ENCODE measurements at places on chromosomes 6 and 20.

DNA sequence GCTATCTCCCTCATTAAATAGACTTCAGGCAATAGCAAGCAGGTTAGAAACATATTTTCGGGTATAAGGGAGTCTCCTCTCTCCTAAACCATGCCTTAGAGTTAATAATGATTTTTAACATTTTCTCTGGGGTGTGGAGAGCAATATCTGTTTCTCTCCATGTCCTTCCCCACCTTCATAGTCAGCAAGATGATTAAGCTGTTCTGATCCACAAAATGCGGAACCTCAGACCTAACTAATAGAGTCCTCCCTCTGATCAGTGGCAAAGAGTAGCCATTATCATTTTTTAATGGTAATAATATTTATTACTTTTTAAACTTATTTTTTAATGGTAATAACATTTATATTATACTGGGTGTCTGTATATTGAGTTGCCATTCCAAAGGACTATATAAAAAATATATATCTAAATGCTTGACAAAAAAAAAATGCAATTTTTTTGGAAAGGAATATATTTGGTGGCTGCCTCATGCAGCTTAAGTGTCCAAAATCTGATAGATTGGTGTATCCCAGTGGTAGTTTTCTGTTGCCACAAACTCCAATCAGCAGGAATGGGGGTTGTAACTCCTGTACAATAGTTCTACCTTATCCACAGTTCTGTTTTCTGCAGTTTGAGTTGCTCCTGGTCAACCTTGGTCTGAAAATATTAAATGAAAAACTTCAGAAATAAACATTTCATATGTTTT lies 14.0 kb upstream of the BTN3A2 start:
- no peak for DNase-seq

GRCh38 chr20:16476032-16476431 lies 97.2 kb downstream of the KIF16B start:
- DNase-seq: peak; percentile 44

- no peak for DNase-seq
These were observed 3.6 kb downstream of the TOP1 start for GRCh38 chr20:41032271-41032670.

GRCh38 chr6:148526145-148526544 lies 183.5 kb downstream of the SASH1 start:
- DNase-seq: no peak

- no peak for DNase-seq
These were observed 90.8 kb downstream of the HACE1 start for GRCh38 chr6:104768906-104769305.

- DNase-seq: no peak
These were observed 31.4 kb downstream of the LINC00237 start for GRCh38 chr20:21074605-21075336.

GRCh38 chr6:126038234-126038633 lies 51.9 kb downstream of the TRMT11 start:
- no peak for DNase-seq

GRCh38 chr6:73774311-73774774 lies 78.3 kb downstream of the CD109 start:
- DNase-seq: no peak

- no peak for DNase-seq
These were observed 18.7 kb upstream of the COL10A1 start for GRCh38 chr6:116144605-116145004.

DNA sequence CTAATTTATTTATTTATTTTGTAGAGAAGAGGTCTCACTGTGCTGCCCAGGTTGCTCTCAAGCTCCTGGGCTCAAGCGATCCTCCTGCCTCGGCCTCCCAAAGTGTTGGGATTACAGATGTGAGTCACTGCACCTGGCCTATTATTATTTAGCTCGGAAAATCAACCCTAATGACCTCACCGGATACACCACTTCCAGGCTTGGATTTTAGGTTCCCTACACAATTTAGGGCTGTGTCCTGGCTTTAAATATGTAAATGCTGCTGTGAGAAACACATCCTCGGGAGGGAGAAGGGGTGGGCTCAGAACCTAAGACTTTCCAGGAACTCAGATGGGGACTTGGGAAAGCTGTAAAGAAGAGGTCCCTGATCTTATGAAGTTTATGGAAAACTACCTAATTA lies 51.0 kb upstream of the SLC32A1 start:
- no peak for DNase-seq

DNA sequence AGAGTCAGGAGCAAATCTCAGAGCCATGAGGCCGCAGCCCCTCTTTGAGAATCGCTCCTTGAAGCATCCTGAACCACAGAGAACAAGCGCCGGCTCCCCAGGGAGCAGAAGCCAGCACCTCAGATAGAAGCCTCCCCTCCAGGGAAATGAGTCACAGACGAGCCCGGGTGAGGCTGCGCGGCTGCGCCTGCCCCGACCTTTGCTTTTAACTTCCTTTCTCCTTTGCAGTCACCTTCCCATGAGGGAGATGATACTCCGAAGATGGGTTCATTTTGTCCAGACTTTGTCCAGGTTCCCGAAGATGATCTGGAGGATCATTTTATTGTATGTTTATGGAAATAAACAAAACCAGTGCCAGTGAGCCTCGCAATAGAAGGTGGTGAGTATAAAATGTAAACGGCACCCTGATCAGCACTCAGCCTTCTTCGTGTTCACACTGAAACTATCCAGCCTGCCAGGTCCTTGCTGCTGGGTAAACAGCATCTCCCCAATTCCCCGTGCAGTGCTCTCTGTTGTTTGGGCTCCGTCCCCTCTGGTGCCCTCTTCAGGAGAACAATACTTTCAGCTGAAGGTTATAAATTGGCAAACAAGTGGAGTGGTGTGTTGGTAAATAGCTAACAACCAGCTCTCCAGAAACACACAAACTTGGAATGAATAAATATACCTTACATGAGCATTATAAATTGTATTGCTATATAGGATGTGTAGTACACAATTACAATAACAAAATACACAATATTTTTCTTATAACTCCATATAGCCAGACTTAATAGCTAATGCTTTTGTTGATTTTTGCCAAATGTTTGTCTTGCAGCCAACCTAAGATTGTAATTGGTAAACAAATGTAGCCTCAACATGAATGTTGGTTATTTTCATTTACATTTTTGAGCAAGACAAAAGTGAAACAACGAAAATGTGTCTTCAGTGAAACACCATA lies 41.4 kb upstream of the TMEM181 start:
- peak; percentile 71 for DNase-seq

GRCh38 chr20:9147547-9148024 lies 78.7 kb downstream of the PLCB4 start:
- no peak for DNase-seq

DNA sequence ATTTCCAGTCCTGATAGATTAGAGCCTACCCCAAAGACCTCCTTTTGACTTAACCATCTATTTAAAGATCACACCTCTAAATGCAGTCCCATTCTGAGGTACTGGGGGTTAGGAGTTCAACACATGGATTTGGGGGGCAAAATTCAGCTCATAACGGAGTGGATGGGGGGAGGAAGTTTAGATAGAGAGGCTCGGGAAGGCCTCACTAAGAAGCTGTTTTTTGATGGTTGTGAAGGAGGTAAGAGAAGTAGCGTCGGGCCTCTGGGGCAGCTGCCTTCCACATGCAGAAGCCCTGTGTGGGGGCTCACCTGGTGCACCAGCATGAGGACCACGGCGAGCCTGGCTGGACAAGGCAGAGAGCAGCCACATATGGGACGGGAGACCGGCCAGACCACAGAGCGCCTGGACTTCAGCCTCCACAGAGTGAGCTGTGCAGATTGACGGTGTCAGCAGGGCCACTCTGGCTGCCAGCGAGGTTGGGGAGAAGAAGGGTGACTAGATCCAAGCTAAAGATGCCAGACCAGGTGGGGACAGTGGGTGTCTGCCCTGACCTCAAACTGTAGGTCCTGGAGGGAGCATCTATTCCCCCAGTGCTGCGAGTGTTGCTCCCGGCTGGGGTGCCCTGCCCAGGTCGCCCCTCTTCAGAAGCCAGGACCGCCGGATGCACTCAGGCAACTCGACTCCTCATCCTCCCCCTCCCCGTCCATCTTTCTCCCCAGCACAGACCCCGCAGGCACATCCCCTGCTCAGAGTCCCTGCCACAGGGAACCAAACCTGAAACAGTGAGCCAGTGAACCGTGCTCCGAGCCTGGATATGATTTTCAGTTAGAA lies 5.1 kb upstream of the SYNJ2 start:
- no peak for DNase-seq

GRCh38 chr6:117448732-117449485 lies 23.2 kb upstream of the ROS1 start:
- no peak for DNase-seq

- no peak for DNase-seq
These were observed 96.7 kb downstream of the EDN1 start for GRCh38 chr6:12386816-12387215.

DNA sequence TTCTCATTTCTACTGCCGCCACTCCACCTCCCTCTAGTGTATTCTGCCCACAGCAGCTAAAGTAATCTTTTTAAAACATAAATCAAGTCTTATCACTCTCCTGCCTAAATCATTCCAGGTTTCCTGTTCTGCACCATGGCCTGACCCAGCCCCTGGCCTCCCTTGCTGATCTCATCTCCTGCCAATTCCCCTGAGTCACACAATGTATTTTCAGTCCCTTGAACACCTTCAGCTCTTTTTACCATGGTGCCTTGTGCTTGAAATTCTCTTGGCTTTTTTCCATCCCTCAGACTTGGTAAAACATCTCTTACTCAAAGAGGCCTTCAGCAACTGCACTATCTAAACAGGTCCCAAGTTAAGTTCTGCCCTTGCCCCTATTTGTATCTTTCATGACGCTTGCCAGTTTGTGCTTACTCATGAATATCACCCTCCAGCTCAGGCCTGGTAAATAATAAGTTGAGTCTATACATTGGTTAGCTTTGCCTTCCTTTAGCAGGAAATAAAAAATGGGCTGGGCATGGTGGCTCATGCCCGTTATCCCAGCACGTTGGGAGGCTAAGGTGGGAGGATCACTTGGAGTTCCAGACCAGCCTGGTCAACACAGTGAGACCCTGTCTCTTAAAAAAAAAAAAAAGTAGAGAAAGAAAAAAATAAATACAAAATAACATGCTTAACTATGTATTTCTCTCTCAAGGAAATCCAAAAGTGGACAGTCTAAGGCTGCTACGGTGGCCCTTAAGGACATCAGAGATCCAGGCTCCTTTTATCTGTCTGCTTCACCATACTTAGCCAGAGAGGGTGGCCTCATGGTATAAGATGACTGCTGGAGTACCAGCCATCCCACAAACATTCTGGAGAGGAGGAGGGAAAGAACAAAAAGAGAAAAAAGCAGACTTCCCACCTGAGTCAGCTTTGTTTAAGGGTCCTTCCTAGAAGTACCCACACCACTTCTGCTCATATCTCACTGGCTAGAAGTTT lies 62.2 kb downstream of the ARFGEF2 start:
- no peak for DNase-seq

DNA sequence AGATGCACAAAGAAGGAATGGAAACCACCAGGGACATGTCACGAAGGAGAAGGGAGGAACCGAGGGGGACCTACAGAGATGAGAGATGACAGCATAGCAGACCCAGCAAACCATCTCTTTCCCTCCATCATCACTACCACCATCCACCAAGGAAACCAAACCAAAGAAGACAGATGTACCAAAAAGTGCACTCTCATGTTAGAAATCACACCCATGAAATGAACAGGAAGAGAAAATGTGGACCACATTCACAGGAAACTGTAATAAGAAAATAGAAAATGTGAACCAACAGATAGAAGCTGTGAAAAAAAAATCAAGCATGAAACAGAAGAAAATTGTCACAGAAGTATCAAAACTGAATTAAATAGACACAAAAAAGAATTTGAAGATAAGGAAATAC lies 672.7 kb downstream of the QKI start:
- no peak for DNase-seq

DNA sequence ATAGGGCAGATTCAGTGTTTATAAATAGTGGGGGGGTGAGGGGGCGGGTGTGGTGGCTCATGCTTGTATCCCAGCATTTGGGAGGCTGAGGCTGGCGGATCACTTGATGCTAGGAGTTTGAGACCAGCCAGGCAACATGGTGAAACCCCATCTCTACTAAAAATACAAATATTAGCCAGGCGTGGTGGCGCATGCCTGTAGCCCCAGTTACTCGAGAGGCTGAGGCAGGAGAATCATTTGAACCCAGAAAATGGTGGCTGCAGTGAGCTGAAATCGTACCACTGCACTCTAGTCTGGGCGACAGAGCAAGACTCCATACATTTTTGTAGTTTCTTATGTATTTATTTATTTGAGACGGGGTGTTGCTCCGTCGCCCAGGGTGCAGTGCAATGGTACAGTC lies 109.0 kb upstream of the ZNF217 start:
- DNase-seq: no peak

DNA sequence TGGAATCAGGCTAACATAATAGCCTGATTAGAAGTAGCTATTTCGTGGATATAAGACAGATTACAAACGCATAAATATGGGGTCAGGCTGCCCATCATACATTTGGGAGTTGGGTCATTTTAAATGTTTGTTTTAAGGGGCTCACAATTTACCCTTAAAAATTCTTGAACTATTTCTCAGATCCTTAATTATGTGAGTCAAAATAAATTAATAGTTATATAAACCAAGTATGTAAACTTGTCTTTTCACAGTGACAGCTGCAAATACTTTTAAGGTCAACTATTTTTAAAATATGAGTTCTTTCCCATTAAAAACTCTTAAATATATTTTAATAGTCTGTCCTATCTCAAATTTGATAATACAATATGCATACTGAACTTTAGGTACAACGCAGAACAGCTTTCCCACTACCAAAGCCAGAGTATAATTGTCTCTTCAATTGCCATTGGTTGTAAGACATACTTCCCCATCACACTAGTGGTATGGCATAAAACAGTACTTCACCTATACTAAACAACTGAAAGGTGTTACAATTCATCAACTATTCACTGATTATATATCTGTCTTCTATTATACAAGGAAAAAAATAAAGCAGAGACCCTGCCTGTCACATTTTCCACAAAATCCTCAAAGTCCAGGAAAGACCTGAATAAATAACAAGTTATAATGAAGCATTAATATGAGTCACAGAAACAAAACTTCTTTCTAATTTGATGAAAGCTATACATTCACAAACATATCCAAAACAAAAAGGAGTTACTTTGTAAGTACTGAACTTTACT lies 80.8 kb upstream of the COL21A1 start:
- no peak for DNase-seq

- no peak for DNase-seq
These were observed 6.4 kb downstream of the RMND1 start for GRCh38 chr6:151445482-151445881.

DNA sequence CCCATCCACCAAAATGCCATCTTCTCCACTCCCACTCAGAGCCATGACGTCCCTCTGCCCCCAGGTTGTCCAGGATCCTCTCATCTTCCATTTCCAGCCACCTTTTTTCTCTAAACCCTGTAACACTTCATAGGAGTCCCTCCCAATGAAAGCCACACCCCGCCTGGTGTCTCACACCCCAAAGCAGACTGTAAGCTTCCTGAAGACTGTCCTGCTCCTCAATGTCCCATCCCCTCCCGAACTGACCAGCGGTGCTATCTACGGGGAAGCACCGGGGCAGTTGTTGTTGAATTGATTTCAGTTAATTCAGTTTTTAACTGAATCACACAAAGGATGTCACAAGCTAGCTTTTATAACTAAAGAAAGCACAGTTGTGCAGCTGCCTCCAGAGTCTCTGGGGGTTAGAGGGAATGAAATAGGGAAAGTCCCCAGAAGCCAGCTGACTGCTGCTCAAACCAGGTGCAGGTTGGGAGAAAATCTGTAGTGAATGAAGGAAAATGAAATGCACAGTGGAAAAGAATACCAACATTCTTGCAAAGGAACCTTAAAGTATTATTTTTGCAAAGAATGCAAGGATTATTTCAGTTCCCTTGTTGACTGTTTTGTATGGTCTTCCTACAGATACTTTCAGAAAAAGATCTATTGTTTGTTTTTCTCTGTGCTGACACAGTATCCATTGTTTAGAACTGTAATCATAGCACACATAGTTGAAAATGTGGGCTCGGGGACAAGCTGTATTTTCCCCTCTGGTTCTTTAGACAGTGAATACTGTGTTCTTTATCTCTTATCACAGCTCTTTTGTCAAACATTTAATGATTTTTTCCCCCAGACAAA lies 222.6 kb upstream of the QKI start:
- DNase-seq: no peak

All from NCI-H774 (cell line).